T1000 (cell line): ENCODE measurements at places on chromosomes 4 and X.

GRCh38 chr4:128524311-128524710, 236.7 kb upstream of the PGRMC2 start:
- DNase-seq, result peak; percentile 3

DNA sequence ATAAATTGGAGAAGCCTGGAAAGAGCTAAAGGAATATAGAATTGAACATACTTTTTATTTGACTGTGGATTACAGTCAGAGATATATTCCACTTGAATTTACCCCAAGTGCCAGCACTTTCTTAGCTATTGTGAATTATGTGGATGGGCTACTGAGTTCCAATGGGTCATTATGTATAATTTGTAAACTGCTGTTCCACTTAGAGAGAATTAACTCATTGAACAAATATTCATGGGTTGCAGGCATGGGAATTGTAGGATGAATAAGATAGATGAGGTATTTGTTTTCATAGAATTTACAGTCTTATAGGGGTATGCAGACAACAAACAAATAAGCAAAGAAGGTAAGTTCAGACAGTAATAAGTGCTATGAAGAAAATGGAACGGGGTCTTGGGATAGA, 195.7 kb downstream of the SHROOM3 start:
- DNase-seq, result no peak

DNA sequence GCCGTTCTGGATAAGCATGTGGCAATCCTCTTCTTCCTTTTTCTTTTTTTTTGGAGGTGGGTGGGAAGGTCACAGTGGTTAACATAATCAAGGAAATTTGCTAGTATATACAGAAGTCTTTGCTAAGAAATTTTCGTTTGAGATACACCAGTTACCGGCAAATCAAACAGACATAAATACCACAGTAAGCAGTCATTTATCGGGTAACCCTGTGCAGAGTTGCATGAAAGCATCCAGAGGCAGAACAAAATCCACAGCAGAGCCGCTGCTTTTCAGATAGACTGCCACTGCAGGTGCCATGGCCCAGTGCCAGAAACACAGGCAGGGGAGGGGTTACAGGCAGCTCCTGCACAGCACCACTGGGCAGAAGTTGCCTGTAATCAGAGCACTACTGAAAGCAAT, 179.1 kb upstream of the MAB21L2 start:
- no peak for DNase-seq

DNA sequence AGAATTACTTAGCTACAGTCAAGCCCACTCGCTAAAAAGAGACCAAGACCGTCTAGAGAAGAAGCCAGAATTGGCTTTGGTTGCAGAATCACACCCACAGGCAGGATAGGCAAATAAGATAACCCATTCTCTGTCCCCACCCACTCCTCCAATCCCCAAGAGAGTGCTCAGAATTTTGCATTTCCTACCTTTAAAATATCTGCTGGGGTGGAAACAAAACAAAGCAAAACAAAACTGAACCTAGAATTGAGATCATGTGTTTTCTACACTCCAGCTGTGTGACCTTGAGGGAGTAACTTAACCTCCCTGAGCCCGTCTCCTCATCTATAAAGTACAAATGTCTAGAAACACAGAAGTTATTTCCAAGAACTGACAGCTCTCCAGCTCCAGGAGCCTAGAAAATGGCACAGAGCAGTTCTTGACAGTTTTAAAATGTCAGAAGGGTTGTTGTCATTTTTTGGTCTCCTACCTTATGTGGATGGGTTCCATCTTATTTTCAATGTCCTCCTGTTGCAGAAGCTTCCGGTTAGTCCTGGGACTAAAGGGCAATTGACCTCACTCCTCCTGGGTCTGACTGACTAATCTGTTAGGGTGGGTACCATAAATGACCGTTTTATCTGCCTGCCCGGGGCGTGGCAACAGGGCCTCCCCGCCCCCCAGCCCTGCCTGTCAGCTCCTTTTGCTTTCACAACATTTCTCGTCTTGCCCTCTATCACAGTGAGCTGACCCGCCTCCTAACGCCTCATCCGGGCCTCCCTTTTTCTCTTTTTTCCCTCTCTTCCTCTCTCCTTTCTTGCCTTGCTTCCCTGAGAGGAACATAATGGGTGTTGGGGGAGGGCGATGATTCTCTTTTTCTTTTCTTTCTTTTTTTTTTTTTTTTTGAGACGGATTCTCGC, 114.0 kb downstream of the RBM47 start:
- no peak for DNase-seq

GRCh38 chr4:87009095-87009648, 74.4 kb downstream of the AFF1 start:
- no peak for DNase-seq

GRCh38 chr4:180330521-180330920, 1912.7 kb upstream of the TENM3 start:
- no peak for DNase-seq

GRCh38 chr4:149896432-149896831, 80.8 kb upstream of the IQCM start:
- DNase-seq, result no peak

GRCh38 chr4:125179727-125180126, 135.0 kb upstream of the FAT4 start:
- no peak for DNase-seq

DNA sequence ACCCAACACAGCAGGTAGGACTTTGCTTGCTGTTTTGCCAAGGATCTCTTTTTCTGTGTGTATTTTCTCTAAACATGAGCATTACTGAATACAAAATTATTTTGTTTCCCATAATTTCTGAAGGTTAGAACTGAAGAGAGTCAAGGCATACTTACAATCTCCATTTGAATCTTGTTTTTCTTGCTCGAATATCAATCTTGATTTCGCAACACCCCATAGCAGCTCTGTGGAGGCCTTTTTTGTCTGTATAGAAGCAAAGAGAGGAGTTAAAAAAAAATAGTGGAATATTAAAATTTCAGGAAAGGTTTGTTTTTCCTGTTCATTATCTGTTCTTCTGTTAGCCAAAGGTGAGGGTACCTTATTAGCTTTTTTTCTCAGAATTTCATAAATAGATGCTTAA, 92.9 kb downstream of the TNIP2 start:
- DNase-seq, result no peak

GRCh38 chr4:152158225-152158624, 377.7 kb downstream of the FBXW7 start:
- DNase-seq, result no peak

DNA sequence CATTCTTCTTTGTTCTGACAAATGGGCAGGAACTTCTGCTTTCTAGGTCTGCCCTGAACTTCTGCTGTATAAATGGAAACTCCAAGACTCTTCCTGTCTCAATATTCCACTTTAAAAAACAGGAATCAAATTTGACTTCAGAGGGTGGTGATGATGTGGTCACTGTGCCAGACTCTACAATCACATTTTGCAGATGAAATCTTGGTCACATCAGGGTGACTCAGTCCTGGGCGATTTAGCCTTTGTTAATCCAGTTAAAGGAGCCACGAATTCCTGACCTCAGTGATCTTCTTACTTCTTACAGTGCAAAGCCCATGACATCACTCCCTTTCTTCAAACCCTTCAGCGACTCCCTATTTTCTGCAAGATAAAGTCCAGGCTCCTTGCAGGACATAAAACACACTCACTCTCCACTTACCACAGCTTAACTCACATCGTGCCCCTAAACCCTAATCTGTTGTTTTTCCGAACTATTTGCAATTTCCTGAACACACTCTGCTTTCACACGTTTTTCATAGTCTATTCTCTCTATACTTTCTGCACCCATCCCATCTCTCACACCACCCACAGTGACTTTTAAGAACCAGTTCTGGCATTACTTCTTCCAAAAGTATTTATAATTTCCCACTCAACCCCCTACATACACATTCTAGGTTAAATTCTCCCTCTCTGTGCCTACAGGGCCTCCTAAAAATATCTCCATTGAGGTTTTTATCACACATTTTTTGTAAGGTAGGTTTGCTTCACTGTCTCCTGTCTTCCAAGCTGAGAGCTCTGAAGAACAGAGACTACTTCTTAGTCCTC, 11.1 kb downstream of the GASK1B start:
- DNase-seq, result no peak

- DNase-seq, result no peak
These were observed 35.3 kb upstream of the DCX start for GRCh38 chrX:111447298-111447697.

DNA sequence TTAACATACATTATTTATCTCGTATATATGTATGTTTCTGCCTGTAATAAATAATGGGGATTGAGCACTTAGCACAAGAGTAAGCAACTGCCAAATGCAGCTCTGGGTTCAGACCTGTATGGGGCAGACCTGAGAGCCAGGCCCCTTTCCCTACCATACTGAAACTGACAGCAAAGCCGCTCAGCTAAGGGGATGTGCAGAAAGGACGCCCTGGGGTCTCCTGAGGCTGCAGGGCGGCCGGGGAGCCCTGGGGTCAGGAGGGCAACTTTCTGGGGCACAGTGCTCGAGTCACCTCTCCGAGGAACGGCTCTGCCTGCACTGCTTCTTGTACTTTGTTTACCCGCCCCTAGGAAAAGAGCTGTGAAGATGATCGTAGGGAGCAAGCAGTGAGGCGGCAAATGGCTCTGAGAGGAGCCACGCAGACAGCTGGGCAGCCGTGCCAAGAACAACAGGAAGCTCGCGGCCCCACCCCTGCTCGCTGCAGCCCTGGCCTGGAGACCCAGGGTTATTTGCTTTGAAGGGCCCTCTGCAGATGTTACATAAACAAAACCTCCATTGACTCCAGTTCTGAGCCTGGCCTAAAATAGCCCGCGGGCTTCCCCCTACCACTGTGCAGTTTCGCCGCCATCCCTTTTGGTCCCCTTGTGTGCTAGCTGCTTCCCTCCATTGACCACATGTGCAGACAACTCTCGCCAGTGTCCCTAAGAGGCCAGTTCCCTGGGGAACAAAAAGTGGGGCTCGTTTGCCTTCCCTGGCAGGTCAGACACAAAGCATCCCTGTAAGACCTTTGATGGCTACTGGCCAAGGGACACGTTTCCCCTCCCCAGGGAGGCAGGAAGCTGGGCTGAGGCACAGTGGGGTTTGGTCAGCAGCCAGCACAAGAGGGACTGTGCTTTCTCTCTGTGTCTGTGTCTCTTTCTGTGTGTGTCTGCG, 111.3 kb upstream of the LNX1 start:
- peak; percentile 64 for DNase-seq

GRCh38 chr4:73721909-73722308, 18.5 kb upstream of the CXCL8 start:
- no peak for DNase-seq

DNA sequence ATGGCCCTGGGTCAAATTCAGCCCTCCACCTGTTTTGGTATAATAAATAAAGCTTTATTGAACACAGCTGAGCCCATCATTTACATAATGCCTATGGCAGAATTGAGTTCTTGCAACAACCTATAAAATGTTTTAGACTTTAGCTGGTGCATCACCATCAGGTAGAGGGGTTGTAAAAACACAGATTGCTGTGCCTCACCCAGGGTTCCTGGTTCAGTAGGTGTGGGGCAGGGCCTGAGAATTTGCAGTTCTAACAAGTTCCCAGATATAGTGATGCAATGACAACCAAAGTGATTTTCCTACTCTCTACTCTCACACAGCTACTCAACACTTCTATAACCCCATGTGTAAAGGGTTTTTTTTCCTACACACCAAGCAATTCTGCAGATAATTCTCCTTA, 120.0 kb upstream of the EGFL6 start:
- no peak for DNase-seq

- no peak for DNase-seq
These were observed 3.4 kb upstream of the PCDH7 start for GRCh38 chr4:30716681-30717207.

DNA sequence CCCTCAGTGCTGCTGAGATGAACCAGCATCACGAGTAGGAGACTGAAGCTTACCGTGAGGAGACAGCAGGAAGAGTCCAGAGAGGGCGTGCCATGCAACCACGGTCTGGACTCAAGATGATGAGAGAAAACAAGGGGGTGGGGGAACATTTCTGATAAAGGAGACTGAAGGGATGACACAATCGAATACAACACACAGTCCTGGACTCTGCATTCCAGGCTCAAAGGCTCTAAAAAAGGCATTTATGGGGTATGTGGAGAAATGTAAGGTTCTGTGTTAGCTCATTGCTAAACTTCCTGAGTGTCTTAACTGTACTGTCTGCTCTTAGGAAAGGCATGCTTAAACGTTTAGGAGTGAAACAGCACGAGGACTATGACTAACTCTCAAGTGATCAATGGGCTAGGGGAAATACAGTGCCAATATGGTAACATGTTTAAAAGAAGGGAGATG, 20.6 kb upstream of the IRAK1 start:
- DNase-seq, result no peak

DNA sequence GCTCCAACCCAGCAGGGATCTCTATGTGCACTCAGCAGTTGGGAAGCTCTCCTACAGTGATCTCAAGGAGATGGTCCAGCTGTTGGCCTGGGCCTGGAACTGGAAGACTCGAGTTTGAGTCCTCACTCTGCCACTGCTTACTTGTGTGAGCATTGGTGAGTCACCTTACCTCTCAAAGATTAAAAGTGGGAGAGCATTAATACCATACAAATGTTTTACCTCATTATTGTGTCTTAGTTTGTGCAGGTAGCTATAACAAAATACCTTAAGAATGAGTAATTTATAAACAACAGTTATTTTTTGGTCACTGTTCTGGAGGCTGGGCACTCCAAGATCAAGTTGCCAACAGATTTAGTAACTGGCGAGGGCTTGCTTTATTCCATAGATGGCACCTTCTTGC, 21.4 kb upstream of the ZNF827 start:
- no peak for DNase-seq

DNA sequence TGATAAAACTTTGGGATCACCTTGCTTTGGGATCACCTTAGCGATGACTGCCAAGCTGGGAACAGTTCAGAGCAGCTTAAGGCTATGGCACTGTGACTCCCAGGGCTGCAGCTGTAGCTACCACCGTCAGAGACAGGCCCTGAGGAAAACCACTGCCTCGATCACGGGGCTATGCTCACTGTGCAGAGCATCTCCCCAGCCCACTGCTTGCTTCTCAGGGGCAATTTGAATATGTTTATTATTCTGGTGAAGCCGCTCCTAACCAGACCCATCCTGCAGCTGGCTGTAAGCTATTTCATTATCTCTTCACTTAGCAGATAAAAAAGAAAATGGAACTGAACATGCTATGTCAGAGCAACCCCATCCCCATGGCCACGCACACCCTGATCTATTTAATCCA, 328.5 kb downstream of the EVC2 start:
- DNase-seq, result no peak

DNA sequence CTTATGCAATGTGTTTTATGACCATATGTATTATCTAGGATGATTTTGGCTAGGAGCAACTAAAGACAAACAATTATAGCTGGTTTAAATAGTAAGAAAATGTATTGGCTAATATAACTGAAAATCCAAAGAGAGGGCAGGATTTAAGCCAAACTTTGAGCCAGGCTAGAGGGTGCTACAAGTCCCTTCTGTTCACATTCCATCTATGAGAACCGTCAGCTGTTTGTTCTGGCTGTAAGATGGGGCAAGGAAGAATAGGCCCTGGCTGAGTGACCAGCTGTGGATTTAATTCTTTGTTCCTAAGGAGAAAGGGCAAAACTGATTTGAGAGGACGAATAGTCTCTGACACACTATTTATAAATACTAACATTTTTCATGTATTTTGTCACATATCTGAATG, 79.2 kb upstream of the UGT8 start:
- DNase-seq, result no peak

DNA sequence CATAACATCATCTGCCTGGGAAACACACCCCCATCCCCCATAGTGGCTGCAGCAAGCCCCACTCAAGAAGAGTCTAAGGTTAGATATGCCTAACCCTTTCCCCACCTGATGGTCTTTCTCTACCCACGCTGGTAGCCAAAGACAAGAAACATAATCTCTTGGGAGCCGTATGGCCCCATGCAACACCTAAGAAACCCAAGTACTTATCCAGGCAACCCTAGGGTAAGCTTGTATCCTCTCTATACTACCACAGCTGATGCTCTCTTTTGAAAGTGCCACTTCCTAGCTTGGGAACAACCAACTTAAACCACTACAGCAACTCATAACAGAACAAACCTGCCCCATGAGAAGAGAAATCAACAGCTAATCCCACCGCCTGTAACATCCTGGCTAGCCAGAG, 161.1 kb downstream of the MSN start:
- no peak for DNase-seq
